ENCODE measurements at places on chromosomes 1 and 21. TPM values are rescaled to one million over a fixed set of nuclear protein-coding genes. Genes with fewer than 3 reads are reported as not detected.
A peak's percentile ranks its signal among the peaks of the same experiment; 100 is the strongest.

GRCh38 chr1:9174243-9174642 is 45.3 kb upstream of the GPR157 start:
- H3K27ac ChIP-seq, result no peak overlapping the region
- H3K4me1 ChIP-seq, result no peaks in the 10 kb centered on the region
- no peak overlapping the region for H3K4me3 ChIP-seq
- no peaks in the 10 kb centered on the region for H3K27me3 ChIP-seq
- DNase-seq, result no peak

- no peaks in the 10 kb centered on the region for H3K36me3 ChIP-seq
- no peak overlapping the region for H3K4me3 ChIP-seq
- H3K4me1 ChIP-seq, result no peaks in the 10 kb centered on the region
- H3K27me3 ChIP-seq, result no peaks in the 10 kb centered on the region
- no peak for DNase-seq
- no peak overlapping the region for H3K27ac ChIP-seq
Measured at GRCh38 chr1:147218606-147219005, 6.5 kb downstream of the FMO5 start.

DNA sequence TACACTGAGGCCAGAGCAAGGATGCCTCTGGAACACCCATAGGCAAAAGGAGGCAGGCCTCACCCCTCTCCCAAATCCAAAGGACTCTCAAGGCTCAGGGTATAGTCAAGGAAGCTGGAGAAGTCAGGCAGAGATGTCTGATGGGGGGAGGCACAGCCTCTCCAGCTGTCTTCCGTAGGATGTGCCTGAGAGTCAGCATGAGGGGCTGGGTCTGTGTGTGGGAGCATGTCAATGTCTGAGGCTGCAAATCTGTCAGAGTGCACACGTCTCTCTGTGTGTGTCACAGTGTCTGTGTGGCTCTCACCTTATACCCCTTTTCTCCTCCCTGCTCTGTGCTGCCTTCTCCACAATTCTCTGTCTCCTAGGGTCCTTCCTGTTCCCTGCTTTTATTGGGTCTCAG is 4.0 kb downstream of the HPCAL4 start:
- DNase-seq, result no peak
- no peaks in the 10 kb centered on the region for H3K36me3 ChIP-seq
- H3K27me3 ChIP-seq, result peaks cover 11% of the 10 kb centered on the region
- no peaks in the 10 kb centered on the region for H3K4me1 ChIP-seq
- H3K4me3 ChIP-seq, result no peak overlapping the region

- no peak for DNase-seq
- H3K4me1 ChIP-seq, result peaks cover 13% of the 10 kb centered on the region
- peak overlapping the region; percentile 95 for H3K4me3 ChIP-seq
- H3K36me3 ChIP-seq, result no peaks in the 10 kb centered on the region
- peak overlapping the region; percentile 99 for H3K27ac ChIP-seq
Measured at GRCh38 chr1:33348194-33348593, 27.3 kb upstream of the A3GALT2 start.

GRCh38 chr1:151976015-151976343 is 17.7 kb downstream of the S100A10 start:
- H3K4me1 ChIP-seq, result peaks cover 3% of the 10 kb centered on the region
- H3K27ac ChIP-seq, result no peak overlapping the region
- no peak for DNase-seq
- no peak overlapping the region for H3K4me3 ChIP-seq
- H3K27me3 ChIP-seq, result no peaks in the 10 kb centered on the region
- H3K36me3 ChIP-seq, result no peaks in the 10 kb centered on the region

GRCh38 chr1:216576234-216576937 is 146.8 kb downstream of the ESRRG start:
- H3K4me3 ChIP-seq, result no peak overlapping the region
- no peak for DNase-seq
- no peaks in the 10 kb centered on the region for H3K36me3 ChIP-seq
- H3K27ac ChIP-seq, result no peak overlapping the region

DNA sequence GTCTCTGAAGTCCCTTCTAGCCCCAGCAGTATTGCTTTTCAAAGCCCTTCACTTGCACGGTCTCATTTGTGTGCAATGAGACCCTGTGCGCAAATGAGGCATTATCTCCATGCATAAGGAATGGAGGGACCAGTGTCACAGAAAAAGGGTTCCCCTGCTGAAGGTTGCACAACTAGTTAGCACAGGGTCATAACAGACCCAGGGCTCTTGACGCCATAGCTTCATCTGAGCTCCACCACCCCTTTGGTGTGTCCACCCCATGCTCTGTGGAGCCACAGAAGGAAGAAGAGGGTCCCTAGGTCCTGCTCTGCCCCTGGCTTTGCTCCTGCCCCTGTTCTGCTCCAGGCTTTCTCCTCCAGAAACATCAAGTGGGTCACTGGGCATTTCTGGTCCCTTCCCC is 12.6 kb downstream of the SH2D2A start:
- no peak for DNase-seq
- no peaks in the 10 kb centered on the region for H3K36me3 ChIP-seq
- no peaks in the 10 kb centered on the region for H3K27me3 ChIP-seq

The EFNA3 gene
- total RNA-seq, result not detected

The TMEM82 gene
- total RNA-seq, result not detected

- H3K4me1 ChIP-seq, result no peaks in the 10 kb centered on the region
- no peaks in the 10 kb centered on the region for H3K27me3 ChIP-seq
- no peaks in the 10 kb centered on the region for H3K36me3 ChIP-seq
- no peak overlapping the region for H3K4me3 ChIP-seq
- H3K27ac ChIP-seq, result no peak overlapping the region
Measured at GRCh38 chr1:69400128-69400527, 167.6 kb upstream of the LRRC7 start.

- H3K4me3 ChIP-seq, result no peak overlapping the region
- no peaks in the 10 kb centered on the region for H3K27me3 ChIP-seq
- DNase-seq, result no peak
- no peaks in the 10 kb centered on the region for H3K36me3 ChIP-seq
- H3K27ac ChIP-seq, result no peak overlapping the region
Measured at GRCh38 chr1:40451238-40451585, 936 bp downstream of the ZFP69B start.

DNA sequence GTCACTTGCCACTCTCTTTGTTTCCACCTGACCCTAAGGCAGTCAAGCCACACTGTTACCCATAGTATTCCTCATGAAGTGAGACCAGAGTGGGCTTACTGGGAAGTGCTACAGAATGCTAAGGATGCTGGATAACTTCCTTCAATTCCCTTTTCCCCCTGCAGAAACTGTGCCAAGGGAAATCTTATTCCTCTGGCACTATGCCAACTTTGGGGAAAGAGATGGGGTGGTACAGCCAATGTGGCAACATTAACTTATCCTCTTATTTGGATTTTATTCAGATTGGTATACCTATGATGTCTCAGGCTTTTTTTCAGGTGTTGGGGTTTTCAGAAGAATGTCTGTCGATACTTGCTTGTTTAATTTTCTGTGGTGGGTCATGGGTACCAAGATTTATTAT is 599.4 kb upstream of the PBX1 start:
- DNase-seq, result no peak
- H3K27ac ChIP-seq, result no peak overlapping the region
- no peak overlapping the region for H3K4me3 ChIP-seq
- no peaks in the 10 kb centered on the region for H3K4me1 ChIP-seq
- no peaks in the 10 kb centered on the region for H3K27me3 ChIP-seq

The TAF13 gene
- total RNA-seq, result 56.3 TPM

The CELA2A gene
- not detected for total RNA-seq

DNA sequence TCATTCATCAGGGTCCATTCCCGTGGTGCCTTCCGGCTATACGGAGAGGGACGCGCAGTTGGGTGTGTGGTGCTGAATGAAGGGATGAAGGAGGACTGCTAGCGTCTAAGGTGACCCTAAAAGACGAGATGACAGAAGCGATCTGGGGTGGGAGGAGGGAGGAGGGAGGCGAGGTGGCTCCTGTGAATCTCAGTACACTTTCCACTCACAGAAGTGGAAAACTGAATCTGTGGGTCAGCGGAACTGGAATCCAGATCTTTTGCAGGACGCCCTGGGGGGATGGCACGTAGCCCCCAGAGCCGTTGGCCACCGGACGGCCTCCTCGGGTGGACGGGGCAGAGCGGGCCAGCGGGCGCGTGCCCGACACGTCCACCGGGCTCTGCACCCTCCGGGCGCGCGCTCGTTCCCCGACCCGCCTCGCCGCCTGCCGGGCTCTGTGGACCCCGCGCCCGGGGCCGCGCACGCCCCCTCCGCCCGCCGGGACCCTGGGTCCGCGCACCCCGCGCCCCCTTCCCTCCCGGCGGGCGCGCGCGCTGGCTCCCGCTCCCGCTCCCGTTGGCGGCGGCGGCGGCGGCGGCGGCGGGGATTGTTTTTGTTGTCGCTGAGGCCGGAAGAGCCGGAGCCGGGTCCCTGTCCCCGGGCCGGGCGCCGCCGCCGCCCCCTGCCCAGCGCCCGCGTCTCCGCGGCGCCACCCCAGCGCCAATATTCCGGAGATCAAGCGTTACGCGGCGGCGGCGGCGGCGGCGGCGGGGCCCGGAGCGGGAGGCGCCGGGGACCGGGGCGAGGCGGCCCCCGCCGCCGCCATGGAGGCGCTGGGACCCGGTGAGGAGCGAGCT is at the start of gene AGO4:
AGO4 (plus strand) TSS at position 403 of the 836 bp plus-strand sequence; CDS start at position 804, 401 bp downstream.
- DNase-seq, result peak; percentile 41
- peak within 1 kb of the TSS; percentile 66 for H3K4me3 ChIP-seq
- H3K36me3 ChIP-seq, result no peaks in the 10 kb centered on the region

DNA sequence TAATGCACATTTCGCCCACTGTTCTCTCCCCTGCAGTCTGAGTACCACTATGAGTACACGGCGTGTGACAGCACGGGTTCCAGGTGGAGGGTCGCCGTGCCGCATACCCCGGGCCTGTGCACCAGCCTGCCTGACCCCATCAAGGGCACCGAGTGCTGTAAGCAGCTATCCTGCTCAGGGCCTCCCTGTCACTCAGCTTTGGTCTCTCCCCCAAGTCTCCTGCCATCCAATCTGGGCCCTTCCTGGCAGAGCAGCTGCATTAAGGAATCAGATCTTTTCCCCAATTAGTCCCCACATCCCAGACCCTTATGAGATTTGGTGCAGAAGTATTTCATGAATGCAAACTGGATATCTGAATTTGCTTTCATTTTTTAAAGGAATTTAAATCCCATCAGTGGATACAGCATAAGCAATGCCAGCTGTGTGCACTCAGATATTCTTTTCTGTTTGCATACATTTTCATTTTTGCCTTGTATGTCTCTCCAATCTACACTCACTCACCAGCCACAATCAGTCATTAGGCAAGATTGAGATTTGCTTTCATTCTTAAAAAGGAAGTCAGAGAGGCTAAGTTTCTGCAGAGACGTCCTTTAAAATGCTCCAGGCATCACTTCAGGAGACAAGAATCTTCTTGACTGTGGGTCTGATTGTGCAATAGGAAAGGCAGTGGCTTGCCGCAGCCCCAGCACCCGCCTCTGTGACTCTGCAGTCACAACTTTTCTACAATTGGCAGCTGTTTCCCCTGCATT is 48.1 kb downstream of the ELAPOR1 start:
- no peaks in the 10 kb centered on the region for H3K4me1 ChIP-seq
- H3K27ac ChIP-seq, result no peak overlapping the region
- H3K4me3 ChIP-seq, result no peak overlapping the region
- no peaks in the 10 kb centered on the region for H3K36me3 ChIP-seq

DNA sequence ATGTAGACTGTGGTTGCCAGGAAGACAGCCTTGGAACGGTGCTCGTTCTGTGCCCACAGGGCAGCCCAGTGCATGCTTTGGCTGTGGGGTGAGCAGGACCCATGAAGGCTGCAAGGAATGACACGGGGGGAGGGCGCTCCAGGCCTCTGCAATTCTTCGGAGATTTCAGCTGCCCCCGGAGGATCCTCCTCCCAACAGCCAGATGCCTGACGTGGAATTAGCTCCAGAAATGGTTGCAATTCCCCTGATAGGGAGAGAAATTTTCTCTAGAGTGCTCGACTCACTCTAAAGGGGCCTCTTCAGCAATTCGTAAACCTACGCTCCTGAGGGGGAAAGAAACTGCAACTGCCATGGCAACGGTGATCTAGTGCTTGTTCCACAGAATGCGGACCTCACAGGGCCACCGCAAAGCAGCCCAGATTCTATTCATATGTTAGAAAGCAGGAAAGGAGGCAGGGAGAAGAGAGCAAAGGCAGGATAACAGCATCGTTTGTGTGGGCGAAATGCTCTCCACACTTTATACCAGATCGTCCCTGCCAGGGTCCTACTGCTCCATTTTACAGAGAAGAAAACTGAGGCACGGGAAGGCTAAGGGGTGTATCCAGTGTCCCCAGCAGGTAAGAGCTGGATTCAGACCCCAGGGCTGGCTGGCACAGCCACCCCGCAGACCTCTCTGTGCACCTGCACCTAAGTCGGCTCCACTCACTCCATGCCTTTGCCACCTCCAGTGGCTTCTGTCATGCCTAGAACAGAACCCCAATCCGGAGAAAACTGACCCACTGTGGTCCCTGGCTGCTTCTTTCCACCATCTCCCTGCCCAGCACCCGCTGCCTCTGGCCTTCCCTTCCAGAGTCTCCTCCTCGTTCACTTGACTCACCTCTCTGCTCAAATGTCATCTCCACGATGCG is 11.9 kb upstream of the PDE9A start:
- no peak overlapping the region for H3K4me3 ChIP-seq
- DNase-seq, result peak; percentile 35
- H3K4me1 ChIP-seq, result no peaks in the 10 kb centered on the region
- no peaks in the 10 kb centered on the region for H3K36me3 ChIP-seq
- no peaks in the 10 kb centered on the region for H3K27me3 ChIP-seq
